ENCODE measurements at places on chromosomes 7 and 10. TPM values are rescaled to one million over a fixed set of nuclear protein-coding genes. Genes with fewer than 3 reads are reported as not detected.

GRCh38 chr7:13476881-13477444 lies 512.5 kb downstream of the ETV1 start:
- no peak for DNase-seq

DNA sequence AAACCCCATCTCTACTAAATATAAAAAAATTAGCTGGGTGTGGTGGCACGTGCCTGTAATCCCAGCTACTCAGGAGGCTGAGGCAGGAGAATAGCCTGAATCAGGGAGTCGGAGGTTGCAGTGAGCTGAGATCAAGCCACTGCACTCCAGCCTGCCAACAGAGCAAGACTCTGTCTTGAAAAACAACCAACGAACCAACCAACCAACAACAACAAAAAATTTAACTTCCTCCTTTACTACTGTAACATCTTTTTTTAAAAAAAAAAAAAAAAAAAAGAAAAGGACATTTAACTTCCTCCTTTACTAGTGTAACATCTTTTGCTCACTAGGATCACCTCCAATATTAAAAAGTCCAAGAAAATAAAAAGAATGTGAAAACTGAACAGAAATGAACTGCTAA lies 92.3 kb upstream of the TMEM168 start:
- no peak for DNase-seq

ACTL6B gene
- total RNA-seq = not detected

IGFBP1 gene
- not detected for total RNA-seq

- no peak for DNase-seq
These were observed 61.7 kb upstream of the TES start for GRCh38 chr7:116148626-116149025.

- DNase-seq = no peak
These were observed 769.7 kb downstream of the TNS3 start for GRCh38 chr7:46812101-46812675.

GRCh38 chr10:95211606-95212279 lies 17.7 kb downstream of the ACSM6 start:
- DNase-seq = no peak

GRCh38 chr7:155084969-155085368 lies 14.8 kb downstream of the HTR5A start:
- no peak for DNase-seq

Data from naive thymus-derived CD4-positive, alpha-beta T cell (primary cell).